ENCODE measurements at places on chromosomes 11 and 22. TPM values are rescaled to one million over a fixed set of nuclear protein-coding genes. Genes with fewer than 3 reads are reported as not detected.

- H3K27me3 ChIP-seq: no peaks in the 10 kb centered on the region
- H3K27ac ChIP-seq: no peak overlapping the region
- H3K4me3 ChIP-seq: peak overlapping the region; percentile 23
- H3K4me1 ChIP-seq: no peaks in the 10 kb centered on the region
- peak; percentile 15 for DNase-seq
Measured at GRCh38 chr11:40293655-40294348, 1165.7 kb downstream of the LRRC4C start.

Gene NEAT1
- total RNA-seq: 1,768 TPM

- DNase-seq: no peak
- peaks cover 14% of the 10 kb centered on the region for H3K4me1 ChIP-seq
- no peaks in the 10 kb centered on the region for H3K27me3 ChIP-seq
- H3K27ac ChIP-seq: no peak overlapping the region
- H3K36me3 ChIP-seq: peaks cover 14% of the 10 kb centered on the region
Measured at GRCh38 chr11:122807731-122808477, 30.4 kb upstream of the CRTAM start.

Gene IL17REL
- not detected for total RNA-seq

DNA sequence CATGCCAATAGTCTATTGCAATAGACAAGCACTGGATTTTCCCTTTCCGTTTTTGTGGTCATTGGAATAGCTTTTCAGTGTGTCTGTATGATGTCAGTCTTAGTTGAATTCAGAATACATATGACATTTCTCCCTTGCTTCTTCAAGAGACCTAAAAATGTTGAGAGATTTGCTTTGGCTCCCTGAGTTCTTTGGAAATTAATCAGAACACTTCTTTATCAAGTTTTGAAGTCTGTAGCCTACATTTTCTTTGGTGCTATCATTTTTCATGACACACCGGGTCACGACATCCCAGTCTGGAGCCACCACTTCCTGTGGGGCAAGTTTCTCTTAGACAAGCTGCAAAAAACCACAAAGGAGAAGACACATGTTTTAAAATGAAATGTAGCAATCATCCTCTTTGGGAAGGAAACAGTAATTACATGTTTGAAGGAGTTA lies 847.1 kb downstream of the OPCML start:
- H3K36me3 ChIP-seq: no peaks in the 10 kb centered on the region
- H3K4me1 ChIP-seq: no peaks in the 10 kb centered on the region
- H3K27ac ChIP-seq: no peak overlapping the region
- no peak for DNase-seq

DNA sequence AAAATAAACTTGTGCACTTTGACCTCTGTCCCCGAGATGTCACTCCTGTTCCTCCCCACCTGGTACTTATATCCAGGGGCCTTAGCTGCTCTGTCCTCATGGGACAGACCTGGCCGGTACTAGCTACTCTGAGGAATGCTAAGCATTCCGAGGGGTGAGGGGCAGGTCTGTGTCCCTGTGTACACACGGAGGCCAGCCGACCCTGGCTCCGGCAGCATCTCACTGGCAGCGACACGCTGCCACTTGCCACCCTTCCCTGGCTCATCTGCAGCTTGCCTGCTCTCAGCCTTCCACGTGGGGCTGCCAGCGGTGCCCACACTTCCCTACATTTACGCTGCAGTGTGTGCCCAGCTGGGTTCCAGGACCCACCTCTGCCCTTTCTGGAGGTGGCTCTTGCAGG lies 21.6 kb upstream of the TEF start:
- peaks cover 22% of the 10 kb centered on the region for H3K36me3 ChIP-seq
- no peak for DNase-seq
- H3K27ac ChIP-seq: no peak overlapping the region
- no peak overlapping the region for H3K4me3 ChIP-seq
- H3K27me3 ChIP-seq: no peaks in the 10 kb centered on the region
- H3K4me1 ChIP-seq: no peaks in the 10 kb centered on the region

DNA sequence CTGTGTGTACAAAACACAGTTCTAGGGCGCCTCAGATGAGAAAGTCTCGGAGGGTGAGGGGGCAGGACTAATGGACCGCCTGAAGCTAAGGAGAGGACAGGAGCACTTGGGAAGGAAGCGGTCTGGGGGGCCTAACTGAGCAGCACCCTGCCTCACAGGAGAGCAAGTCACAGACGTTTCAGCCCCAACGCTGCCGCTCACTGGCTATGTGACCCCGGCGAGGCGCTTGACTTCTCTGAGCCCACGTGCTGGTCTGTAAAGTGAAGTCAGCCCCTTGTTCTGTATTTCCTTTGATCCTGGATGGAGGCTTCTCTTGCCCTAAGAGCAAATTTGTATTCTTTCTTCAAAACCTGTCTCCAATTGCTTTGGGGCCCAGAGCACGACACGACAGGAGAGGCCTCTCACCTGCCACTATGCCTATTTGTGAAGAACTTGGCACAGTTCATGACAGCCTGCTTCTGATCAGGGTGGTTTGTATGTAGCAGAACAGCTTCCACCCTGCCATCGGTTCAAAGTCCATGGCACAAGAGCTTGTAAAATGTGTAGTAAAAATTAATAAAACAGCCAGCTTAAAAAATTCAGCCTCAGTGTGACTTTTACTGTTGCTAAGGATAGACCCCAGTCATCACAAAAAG lies 59.1 kb downstream of the WNT11 start:
- peaks cover 5% of the 10 kb centered on the region for H3K4me1 ChIP-seq
- H3K27me3 ChIP-seq: no peaks in the 10 kb centered on the region
- H3K36me3 ChIP-seq: peaks cover 5% of the 10 kb centered on the region
- no peak for DNase-seq
- no peak overlapping the region for H3K27ac ChIP-seq

DNA sequence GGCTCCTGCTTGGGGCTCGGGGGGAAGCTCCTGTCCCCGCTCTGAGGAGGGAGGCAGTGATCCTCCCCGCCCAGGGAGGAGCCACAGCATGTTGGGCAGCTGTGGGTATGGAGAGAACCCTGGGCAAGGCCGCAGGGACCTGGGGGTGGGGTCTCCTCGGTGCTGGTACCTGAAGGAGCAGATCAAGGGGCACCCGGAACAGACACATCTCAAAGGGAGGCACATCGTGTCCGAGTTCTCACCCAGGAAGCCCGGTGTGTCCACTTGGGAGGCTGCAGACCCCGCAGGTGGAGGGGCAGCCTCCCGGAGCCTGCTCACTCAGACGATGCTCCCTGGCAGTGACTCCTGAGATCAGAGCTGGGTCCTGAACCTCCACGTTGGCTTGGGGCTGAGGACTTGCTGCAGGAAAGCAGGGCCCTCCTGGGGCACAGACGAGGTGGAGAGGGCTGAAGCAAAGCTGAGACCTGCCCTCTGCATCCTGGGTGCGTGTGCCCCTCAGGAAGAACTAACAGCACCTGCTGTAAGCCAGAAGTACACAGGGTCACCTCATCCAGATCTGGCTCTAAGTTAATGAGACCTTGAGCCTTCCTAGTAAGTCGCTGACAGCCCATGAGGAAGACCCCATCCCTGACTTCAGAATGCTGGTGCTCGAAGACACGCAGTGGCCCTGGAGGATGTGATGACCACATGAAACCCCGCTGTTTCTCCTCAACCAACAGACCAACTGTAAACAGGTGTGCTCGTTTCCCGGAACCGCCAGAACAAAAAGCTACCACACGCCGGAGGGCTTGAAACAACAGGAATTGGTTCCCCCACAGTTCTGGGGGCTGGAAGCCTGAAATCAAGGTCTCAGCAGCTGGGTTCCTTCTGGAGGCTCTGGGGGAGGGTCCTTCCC lies 5.9 kb upstream of the OSBPL5 start:
- H3K36me3 ChIP-seq: no peaks in the 10 kb centered on the region
- no peak overlapping the region for H3K4me3 ChIP-seq
- H3K27ac ChIP-seq: no peak overlapping the region
- peaks cover 9% of the 10 kb centered on the region for H3K27me3 ChIP-seq
- DNase-seq: no peak

Gene ANKK1
- total RNA-seq: 0.40 TPM

Gene TH
- total RNA-seq: not detected

Gene KLHL35
- total RNA-seq: 0.40 TPM
